Stimulated activated CD8-positive, alpha-beta memory T cell treated with anti-CD3 and anti-CD28 coated beads, Interleukin-4, amount 100 ng/mL, for 48 hours (primary cell): ENCODE measurements at places on chromosomes 16 and 17.

DNA sequence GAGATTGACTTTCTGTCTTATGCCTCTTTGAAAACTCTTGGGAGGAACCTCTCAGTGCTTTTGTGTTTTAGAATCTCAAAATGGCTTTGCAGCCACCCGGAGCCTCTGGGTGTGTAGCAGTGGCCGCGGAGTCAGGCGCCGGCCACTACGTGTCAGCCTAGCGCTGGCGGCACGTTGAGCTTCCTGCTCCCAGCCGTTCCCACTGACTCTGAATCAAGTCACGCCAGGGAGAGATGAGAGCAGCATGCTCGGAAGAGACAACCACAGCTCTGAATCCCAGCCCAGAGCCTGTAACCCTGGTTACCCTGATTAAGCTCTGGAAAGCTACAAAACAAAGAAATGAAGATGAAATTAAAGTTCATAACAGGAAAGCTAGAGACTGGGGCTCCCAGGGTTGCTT, 97.4 kb upstream of the CACNG5 start:
- no peak for DNase-seq

- no peak for DNase-seq
These were observed 51.2 kb downstream of the CLEC16A start for GRCh38 chr16:10995565-10995964.

GRCh38 chr17:39393736-39394135, 7.7 kb downstream of the FBXL20 start:
- DNase-seq, result no peak

- DNase-seq, result peak; percentile 50
These were observed 974 bp downstream of the GALR2 start for GRCh38 chr17:76075364-76076145.

DNA sequence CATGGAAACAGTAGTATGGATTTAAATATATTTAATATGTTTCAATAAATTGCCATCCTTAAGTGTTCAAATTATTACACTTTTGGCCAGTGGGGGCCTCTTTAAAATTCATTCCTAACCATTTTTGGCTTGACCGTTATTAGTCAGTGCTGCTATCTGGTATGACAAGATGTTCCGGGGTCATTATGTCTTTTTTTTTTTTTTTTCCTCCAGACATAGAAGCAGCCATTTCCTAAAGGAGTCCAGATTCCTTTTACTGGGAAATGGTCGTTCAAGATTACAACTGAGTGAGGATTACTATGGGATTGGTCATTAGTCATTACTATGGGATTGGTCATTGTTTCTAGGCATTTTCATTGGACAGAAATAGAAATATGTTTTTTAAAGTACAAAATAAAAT, 53.4 kb downstream of the NF1 start:
- DNase-seq, result no peak

DNA sequence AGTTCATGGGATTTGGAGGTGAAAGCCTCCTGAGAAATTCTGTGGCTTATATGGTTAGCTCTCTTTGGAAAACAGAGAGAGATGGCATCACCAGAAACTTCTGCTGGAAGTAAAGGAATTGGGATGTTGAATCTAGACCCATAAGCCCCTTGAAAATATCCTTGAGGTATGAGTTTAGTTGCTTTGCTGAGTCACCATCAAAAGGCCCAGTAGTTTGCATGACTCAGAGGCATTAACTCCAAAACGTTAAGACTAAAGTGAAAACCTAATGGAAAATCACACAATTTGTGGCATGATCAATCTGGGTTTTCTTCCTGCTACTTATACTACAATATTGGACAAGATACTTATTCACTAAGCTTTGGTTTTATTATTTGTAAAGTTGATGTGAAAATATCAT, 349.2 kb upstream of the SALL1 start:
- no peak for DNase-seq

DNA sequence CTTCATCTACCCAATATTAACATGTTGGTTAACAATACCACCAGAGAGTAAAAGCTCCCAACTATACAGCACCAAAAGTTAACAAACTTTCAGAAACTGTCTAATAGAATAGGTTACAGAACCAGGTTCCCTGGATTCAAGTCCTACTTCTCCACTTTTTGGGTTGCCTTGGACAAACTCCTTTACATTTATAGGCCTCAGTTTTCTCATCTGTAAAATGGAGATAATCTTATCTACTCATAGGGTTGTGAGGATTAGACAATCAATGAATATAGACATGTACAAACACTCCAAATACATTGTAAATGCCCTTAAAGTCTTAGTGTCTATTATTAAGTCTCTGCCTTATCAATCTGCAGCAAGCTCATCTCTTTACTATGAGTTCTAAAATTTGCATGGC, 435.2 kb downstream of the ZFHX3 start:
- no peak for DNase-seq

GRCh38 chr17:80432961-80433550, 18.1 kb downstream of the ENDOV start:
- DNase-seq, result no peak

DNA sequence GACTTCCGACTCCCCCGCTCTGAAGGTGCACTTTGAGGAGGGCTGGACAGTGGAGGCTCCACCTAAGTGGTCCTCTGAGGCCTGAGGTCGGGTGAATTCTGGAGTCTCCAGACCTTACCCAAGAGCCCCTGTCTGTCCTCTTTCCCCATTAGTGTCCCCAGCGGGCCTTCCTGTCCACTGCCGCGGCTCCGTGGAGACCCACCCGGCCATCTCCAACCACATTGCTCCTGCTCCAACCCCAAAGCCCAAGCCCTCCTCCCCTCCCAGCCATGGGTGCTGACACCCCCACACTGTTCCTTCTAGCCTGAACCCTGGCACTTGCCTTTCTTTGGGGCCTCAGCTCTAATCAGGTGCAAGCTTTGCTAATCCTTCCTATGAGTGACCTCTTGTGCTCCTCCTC, 283.1 kb upstream of the TNRC6C start:
- no peak for DNase-seq

GRCh38 chr17:50675627-50676026, 32.1 kb downstream of the ANKRD40 start:
- no peak for DNase-seq

GRCh38 chr16:53034306-53034705, 18.4 kb downstream of the CHD9NB start:
- no peak for DNase-seq

- DNase-seq, result no peak
These were observed 51.9 kb downstream of the MEOX1 start for GRCh38 chr17:43609613-43610385.

GRCh38 chr16:28189245-28189644, 22.5 kb downstream of the XPO6 start:
- peak; percentile 56 for DNase-seq

DNA sequence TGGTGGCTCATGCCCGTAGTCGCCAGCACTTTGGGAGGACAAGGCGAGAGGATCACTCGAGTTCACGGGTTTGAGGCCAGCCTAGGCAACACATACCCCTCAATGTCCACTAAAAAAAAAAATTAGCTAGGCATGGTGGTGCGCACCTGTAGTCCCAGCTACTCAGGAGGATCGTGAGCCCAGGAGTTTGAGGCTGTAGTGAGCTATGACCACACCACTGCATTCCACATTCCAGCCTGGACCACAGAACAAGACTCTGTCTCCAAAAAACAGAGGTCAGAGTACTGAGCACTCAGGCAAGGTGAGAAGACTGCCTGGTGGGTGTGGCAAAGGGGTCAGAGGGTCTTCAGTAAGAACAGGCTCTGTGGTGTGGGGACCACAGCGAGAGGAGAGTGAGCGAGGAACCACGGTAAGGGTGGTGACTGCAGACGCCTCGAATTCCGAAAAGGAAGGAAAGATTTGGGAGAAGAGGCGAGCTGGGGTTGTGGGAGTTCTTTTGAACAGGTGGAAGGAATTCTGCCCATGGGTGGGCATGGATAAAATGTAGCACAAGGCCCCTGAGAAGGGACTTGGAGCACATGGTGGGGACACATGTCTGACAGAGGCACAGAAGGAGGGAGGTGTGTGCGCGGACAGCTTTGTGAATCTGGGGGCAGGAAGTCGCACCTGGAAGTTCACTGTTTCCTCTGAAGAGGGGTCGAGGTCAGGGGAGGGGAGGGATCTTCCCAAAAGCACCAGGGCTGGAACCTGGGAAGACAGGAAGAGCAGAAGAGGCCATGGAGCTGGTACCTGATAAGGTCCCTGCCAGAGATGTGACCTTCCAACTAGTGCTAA, 134.6 kb downstream of the PARN start:
- no peak for DNase-seq

GRCh38 chr17:8186446-8186786, 3.6 kb downstream of the BORCS6 start:
- DNase-seq, result no peak

GRCh38 chr17:16155536-16155935, 59.8 kb downstream of the NCOR1 start:
- no peak for DNase-seq
